ENCODE measurements at places on chromosomes 3 and 15.
A peak's percentile ranks its signal among the peaks of the same experiment; 100 is the strongest.

DNA sequence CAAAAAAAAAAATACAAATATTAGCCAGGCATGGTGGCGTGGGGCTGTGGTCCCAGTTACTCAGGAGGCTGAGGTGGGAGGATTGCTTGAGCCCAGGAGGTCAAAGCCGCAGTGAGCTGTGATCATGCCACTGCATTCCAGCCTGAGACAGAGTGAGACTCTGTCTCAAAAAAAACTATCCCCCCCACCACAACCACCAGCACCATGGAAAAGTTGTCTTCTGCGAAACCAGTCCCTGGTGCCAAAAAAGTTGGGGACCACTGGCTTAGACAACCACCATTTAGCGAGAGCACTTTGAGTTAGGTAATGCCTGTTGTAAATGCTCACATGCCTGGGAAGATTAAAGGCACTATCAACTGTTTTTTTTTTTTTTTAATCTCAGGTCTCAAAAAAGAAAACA, 15.4 kb downstream of the ARHGAP31 start:
- no peak for DNase-seq

DNA sequence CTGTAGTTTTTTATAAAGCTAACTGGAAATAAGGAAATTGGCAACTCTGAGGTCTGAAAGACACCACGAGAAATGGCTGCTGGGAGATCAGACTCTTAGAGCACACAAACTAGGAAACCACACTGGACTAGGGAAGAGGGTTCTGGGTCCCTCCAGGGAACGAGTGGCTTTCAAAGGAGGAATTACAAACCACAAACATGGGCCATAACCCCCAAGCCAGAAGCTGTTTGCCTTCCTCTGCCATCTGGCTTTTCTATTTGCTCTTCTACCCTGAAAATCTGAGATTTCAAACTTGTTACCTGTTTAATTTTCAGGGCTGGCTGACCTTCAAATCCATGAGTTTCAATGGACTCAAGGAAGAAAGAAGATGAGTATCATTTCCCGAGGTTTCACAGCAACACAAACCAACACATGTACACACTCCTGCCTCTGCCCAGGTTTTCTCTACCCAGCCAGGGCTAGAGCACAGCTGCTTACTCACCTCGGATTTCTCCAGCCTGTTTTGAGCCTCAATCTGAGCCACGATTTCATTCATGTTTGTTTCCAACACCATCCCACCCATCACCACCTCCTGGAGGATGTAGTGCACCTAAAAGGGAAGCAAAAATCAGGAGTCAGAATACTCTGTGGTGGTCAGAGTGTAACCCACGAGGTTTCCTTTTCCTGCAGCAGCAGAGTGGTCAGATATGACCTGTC, 22.6 kb upstream of the ANPEP start:
- no peak for DNase-seq

- no peak for DNase-seq
These were observed 65.9 kb downstream of the SLCO2A1 start for GRCh38 chr3:133963657-133964396.

DNA sequence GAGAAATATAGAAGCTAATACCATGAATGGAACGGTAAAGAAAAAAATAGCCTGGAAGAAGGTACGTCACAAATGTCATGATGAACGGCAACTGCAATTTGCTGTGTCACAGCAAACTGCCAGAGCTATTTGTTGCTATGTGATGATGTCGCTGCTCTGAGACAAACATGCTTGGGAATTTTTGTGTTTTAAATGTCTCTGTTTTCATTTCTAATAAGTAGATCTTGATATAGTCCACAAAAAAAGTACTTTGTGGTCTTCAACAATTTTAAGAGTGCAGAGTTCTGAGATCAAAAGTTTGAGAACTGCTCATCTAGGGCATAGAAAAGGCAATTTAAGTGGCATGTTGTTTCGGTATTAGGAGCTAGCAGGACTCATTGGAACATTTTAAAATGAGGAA, 4.3 kb upstream of the NR1D2 start:
- DNase-seq, result peak; percentile 39

DNA sequence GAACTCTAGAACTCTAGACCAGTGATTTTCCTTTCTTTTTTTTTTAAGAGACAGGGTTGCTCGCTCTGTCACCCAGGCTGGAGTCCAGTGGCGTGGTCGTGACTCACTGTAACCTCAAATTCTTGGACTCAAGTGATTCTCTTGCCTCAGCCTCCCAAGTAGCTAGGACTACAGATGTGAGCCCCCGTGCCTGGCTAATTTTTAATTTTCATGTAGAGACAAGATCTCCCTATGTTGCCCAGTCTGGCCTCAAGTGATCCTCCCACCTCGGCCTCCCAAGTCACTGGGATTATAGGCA, 359.6 kb downstream of the SHQ1 start:
- DNase-seq, result no peak

- DNase-seq, result peak; percentile 30
These were observed 70.5 kb upstream of the CCDC39 start for GRCh38 chr3:180749796-180750195.

DNA sequence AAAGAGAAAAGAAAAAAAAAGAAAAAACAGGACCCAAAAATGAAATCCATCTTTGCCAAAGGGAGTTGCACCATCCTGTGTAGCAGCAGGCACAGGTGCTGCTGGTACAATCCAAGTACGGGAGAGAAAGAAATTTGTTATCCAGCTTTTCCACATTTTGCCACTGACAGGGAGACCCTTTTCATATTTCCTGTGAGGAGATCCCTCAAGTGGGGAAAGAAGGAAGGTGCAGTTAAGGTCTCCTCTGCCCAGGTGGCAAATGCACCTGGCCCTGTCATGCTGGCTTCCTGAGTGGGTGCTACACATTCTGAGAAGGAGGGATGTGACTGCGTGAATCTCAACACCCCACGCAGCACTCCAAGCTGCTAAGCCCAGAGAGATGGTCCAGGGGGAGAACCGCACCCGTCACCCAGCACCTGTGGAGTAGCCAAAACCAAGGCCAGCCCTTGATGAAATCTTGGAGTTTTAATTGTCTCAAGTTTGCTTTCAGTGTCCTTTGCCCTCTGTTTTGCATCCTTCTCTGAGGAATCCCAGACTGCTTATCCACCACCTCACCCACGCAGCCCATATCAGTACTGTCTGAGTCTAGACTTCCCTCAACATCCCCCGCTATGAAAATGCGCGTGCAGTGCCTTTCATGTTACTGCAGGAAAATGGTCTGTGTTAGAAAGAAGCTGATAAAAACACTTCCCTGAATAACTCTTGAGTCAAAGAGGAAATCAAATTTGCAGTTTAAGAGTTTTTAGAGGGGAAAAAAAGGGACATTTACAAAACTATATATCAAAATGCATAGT, 141.9 kb upstream of the THBS1 start:
- peak; percentile 27 for DNase-seq

- DNase-seq, result no peak
These were observed 54.3 kb downstream of the LMCD1 start for GRCh38 chr3:8555725-8556472.

- no peak for DNase-seq
These were observed 262.3 kb upstream of the HES1 start for GRCh38 chr3:193873426-193874201.

- no peak for DNase-seq
These were observed 68.9 kb downstream of the NIPA2 start for GRCh38 chr15:22907161-22907950.

- peak; percentile 43 for DNase-seq
These were observed 686.2 kb upstream of the NR2F2 start for GRCh38 chr15:95644100-95644875.

DNA sequence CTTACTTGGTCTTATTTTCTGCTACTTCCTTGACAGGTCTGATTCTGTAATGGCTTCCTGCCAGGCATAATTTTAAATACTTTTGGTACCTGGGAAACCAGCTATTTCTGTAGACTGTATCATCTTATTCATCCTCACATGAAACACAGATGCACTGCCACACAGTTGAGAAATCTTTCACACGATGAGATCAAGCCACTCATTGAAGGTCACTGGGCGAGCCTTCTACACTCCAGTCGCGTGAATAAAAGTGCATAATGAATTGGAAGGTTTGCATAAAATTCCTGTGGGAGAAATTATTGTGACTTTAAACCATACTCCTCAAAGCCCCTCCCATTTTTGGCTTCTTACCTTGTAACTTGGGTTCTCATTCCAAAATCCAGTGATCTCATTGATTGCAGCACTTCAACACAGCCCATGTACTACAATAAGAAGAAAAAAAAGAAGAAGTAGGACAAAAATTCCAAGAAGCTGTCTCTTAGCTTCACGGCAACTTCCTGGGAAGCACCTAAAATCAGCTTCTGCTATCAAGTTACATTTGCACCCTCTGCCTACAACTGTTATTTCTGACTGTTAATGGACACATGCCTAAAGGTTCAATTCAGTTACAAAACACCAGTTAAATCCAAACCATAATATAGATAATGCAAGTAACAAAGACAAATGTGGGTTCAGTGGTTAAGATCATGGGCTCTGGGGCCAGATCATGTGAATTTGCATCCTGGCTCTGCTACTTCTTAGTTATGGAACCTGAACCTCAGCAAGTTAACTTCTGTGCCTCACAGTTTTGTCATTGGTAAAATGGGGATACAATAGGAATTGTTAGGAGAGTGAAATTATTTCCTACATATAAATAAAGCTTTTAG, 39.0 kb downstream of the SHC4 start:
- peak; percentile 69 for DNase-seq

GRCh38 chr3:42667523-42668412, 14.3 kb downstream of the ZBTB47 start:
- DNase-seq, result no peak

- DNase-seq, result no peak
These were observed 22.0 kb downstream of the SMAD6 start for GRCh38 chr15:66723826-66724731.

DNA sequence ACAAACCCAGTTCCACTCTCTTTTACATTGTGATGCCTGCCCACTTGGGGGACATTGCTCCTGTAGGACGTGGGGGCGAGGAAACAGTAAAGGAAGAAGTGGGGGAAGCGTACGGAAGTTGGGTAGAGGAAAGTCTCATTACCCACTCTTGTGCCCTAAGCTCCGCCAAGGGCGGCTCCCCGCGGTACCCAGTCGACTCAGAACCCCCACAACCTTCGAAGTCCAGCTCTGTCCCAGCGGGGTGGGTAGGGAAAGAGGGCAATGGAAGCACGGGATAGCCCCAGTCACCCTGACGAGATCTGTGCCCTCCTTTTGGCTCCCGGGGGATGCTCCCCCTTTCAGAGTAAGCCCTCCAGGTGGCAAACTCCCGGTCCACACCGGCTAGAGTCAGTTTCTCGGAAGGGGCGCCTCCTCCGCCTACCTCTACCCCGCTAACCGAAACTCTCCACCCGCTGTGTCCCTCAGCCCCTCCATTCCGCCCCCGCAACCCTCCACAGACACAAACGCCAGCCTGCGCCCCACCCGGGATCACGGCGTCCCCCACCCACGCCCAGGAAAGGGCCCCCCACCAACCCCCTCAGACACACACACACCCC, 527 bp downstream of the CSNK1G1 start:
- DNase-seq, result peak; percentile 46

DNA sequence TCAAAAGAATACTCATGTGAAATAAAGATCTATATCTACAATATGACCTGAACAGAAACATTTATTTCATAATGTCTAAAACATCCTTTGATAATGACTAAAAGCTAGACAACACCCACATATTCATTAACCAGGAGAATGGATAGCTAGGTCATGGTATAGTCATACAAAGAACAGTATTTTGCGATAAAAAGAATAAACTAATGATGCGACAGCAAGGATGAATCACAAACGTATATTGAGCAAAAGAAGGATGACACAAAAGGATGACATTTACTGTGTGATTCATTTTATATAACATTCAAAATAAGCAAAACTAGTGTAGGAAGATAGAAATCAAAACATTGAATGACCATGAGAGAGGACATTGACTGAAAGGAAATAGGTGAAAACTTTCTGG, 1233.1 kb downstream of the OTOL1 start:
- no peak for DNase-seq

DNA sequence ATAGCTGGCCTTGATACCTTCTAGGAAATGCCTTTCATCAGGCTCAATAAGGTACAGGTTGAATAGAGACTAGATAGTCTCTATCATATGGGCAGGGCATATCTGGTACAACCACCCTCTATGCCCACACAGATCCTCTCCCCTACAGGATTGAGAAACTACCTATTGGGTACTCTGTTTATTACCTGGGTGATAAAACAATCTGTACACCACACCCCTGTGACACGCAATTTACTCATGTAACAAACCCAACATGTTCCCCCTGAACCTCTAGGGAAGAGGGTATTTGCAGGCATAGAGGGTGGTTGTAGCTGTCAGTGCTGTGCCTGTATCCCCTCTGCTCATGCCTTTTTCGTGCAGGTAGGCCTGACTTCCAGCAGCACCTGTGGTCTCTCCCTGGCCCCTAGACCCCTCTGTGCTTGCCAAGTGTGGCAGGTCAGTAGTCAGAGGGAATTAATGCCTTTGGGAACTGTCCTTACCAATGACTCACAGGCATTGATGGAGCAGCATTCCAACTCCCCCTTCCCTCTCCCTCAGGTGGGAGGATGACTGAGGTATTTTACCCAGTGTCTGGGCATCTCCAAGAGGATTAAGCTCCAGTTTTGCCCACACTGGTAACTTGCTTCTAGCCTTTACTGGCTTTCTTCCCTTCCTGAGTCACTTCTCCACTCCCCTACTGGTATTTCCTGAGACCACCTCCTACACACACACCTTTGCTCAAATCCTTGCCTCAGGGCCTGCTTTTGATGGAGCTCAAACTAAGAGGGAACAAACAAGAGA, 18.3 kb downstream of the CLSTN2 start:
- no peak for DNase-seq

DNA sequence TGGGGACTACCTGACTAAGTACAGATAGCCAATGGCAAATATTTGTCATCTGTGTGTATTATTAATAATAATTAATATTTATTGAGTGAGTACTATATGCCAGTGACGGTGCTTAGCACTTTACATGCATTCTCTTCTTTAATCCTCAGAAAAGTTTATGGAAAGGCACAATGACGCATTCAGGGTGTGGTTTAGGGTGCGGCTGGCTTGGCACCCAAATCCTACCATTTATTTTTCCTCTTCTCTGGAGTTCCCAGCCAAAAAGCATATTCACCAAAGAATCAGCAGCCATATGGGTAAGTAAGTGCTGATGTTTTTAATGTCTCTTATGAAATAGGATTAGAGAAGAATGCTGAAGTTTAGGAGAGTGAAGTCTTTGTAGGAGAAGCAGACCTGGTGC, 140.4 kb upstream of the TP63 start:
- DNase-seq, result no peak

DNA sequence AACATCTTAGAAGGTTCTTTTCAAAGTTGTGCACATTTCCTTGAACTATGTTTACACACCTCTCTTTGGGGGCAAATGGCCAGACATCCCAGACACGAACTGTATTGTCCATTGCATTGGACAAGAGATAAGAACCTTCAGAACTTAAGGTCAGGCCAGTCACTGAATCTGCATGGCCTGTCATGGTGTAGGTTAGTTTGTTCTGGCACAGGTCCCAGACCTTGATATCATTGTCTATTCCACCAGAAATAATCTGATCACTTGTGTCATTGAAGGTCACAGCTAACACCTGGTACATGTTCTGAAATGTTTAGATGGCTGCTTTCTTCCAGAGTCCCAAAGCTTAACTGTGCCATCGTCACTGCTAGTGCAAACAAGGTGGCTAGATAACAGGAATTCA, 55.7 kb downstream of the KCNAB1 start:
- no peak for DNase-seq

All from OCI-M1 (cell line).